HT-29 (cell line): ENCODE measurements at places on chromosomes 3 and 15. TPM values are rescaled to one million over a fixed set of nuclear protein-coding genes. Genes with fewer than 3 reads are reported as not detected.

AADAC gene
- 0.08 and 3.8 TPM in 2 replicates for total RNA-seq

CORO2B gene
- total RNA-seq = not detected in 2 replicates

SLC22A13 gene
- 0.25 and 0.26 TPM in 2 replicates for total RNA-seq

PIF1 gene
- 66.2 and 77.4 TPM in 2 replicates for total RNA-seq

RFX7 gene
- total RNA-seq = 3.2 and 3.5 TPM in 2 replicates

MEX3B gene
- total RNA-seq = 0.92 and 1.7 TPM in 2 replicates

ZIC4 gene
- total RNA-seq = not detected in 2 replicates
